NCI-H524 (cell line): ENCODE measurements at places on chromosomes 1 and 21.

- no peak for DNase-seq
Measured at GRCh38 chr1:61993331-61993961, 201.2 kb upstream of the L1TD1 start.

- DNase-seq = peak; percentile 21
Measured at GRCh38 chr1:246753670-246754535, 29.7 kb downstream of the SCCPDH start.

GRCh38 chr1:150366416-150367296 is 2.7 kb downstream of the RPRD2 start:
- no peak for DNase-seq

GRCh38 chr1:225258811-225259210 is 169.0 kb downstream of the LBR start:
- DNase-seq = no peak

DNA sequence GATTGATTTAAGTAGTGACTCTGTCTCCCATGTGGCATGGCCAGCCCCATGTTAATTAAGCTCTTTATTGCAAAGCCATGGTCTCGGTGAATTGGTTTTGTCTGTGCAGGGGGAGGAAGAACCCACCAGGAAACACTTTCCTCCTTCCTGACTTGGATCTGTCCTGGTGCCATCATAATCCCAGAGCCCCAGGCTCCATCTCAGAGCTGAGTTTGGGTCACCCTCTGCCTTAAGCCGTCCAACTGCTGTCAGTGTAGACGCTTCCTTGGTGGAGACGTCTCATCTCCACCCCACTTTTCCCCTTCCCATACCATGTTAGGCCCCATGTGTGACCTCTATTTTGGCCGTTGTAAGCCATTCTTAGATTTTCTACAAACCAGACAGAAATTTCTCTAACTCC is 36.0 kb upstream of the COL6A2 start:
- DNase-seq = no peak

GRCh38 chr21:46111193-46111571 is 13.3 kb downstream of the COL6A2 start:
- DNase-seq = no peak

- peak; percentile 31 for DNase-seq
Measured at GRCh38 chr1:159229260-159229885, 24.7 kb downstream of the ACKR1 start.

DNA sequence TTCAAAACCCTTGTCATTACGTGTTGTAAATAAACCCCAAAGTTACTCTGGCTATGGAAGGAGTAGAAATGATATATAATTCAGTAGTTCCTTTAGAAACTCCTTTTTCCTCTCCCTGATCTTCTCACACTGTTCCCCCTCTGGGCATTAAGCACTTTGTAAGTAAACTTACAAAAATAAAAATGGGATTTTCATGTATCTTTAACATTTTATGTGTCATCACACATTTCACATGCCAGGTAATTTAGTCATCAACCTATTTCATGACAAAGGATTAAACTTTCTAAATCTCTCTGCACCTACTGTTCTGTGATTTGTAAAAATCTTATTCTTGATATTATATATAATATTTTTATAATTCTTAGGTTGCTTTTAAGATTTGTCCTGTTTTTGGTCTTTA is 176.9 kb downstream of the NEK7 start:
- no peak for DNase-seq

GRCh38 chr1:196461521-196461920 is 146.7 kb downstream of the KCNT2 start:
- DNase-seq = no peak

GRCh38 chr1:54080598-54081049 is 27.2 kb downstream of the TCEANC2 start:
- no peak for DNase-seq

DNA sequence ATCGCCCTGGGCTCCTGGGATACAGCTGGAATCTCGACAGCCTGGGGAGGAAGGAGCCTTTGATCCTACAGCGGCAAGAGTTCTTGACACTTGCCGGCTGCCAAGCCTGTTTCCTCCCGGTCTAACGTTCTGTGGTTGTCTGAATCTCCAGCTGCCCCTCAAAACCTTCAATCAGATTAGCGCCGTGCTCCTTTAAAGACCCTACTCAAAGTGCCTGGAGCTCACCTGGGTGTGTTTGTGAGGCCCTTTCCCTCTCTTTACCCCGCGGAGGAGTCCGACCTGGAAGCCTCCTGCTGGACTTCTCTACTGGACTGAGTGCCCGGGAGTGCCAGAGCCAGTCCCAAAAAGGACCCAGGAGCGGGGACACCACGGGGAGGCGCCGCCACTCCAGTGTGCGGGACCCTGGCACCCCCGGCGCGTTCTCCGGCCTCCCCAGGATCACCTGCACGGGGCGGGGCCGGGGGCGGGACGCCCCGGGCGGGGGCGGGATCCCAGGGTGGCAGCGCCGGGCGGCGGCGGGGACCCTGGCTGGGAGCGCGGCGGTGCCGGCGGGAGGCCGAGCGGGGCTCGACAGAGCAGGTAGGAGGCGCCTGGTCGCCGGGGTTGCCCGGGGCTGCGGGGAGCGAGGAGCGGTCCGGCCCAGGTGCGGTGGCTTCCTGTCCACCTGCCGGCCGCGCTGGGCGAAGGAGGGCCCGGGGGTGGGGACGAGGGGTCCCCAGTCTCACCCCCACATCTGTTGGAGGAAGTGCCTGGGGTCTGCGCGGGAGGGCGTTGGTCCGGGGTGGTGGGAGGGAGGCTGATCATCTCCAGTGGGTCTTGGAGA is at the start of gene NCMAP:
NCMAP (plus strand) TSS at position 497 of the 823 bp plus-strand sequence. CDS start 39,344 bp downstream, outside the sequence.
- DNase-seq = peak; percentile 71

DNA sequence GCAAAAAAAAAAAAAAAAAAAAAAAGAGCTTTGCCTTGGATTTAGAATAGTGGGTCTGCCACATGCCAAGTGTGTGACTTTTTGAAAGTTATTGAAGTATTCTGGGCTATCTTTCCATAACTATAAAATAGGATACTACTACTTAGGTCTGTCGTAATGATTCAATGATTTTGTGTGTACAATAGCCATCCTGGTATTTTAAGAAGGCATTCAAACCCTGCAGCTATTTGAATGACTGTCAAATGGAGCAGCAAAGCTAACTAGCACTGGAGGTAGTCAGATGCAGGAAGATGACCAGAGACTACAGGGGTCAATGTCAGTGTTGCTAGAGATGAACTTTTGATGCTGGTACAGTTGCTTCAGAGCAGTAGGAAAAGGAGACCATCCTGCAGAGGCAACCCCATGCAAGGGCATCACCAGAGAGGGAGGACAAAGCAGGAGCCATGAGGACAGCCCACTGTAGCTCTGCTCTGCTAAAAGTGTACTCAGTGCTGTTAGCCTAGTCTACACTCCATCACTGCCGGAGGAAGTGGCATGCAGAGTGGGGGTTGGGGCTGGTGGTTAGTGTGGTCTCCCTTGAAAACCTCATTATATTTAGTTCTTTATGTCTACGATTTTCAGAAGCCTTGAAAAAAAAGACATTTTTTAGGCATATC is 29.0 kb downstream of the DUSP10 start:
- no peak for DNase-seq

GRCh38 chr1:32465578-32465933 is 684 bp downstream of the ZBTB8B start:
- no peak for DNase-seq

DNA sequence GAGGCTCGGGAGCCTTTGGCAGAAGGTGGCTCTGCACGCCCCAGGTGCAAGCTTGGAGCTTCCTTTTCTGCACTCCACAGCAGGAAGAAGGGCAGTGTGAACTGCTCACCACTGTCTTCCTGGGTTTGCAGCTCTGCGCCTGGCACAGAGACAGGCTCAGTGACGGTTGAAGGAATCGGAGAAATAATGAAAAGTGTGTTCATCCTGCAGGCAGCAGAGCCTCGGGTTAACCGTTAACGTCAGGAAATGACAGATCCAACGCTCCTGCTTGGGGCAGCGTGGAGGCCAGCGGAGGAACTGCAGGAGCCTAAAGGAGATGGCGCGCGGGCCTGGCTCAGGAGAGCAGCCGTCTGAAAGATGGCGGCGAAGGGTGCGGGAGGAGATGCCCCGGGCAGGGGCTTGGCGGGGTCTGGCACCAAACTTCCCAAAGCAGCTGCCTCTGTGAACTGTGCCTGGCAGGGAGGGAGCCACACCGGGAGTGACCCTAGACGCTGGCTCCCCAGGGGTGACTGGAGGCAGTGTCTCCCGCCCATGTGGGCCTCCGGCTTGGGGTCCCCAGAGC is 10.9 kb upstream of the SAMD11 start:
- no peak for DNase-seq

DNA sequence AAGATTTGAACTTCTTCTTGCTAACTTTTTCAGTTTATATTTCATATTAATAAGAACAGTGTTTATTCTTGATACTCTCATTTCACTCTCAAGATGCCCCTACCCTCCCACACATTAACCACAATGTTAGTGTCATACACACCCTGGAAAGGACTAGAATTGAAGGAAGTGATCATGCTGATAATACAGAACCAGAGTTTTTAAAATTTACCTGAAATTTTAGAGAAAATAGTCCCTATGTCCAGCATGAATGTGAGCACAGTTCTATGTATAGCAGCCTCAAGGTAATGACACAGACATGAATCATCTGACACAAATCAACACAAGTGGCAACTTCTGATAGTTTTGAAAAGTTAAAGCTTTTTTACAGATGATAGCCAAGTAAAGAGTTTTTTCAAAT is 26.0 kb downstream of the RGS1 start:
- DNase-seq = no peak

DNA sequence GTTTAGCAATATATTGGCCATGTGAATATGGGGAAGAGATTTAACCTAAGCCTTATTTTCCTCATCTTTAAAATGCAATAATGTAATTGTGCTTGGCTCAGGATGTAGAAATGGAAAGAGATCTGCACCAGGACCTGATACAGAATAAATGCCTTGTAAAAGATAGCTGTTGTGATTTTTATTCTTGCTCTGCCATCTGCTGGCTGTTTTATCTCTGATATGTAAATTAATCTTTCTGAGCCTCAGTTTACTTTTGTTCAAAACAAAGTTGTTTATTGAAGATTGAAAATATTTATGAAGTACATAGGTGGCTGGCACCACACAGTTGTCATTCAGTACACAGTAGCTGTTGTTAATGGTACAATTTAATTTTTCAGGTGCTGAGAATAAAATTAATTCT is 21.9 kb downstream of the ZYG11B start:
- no peak for DNase-seq

DNA sequence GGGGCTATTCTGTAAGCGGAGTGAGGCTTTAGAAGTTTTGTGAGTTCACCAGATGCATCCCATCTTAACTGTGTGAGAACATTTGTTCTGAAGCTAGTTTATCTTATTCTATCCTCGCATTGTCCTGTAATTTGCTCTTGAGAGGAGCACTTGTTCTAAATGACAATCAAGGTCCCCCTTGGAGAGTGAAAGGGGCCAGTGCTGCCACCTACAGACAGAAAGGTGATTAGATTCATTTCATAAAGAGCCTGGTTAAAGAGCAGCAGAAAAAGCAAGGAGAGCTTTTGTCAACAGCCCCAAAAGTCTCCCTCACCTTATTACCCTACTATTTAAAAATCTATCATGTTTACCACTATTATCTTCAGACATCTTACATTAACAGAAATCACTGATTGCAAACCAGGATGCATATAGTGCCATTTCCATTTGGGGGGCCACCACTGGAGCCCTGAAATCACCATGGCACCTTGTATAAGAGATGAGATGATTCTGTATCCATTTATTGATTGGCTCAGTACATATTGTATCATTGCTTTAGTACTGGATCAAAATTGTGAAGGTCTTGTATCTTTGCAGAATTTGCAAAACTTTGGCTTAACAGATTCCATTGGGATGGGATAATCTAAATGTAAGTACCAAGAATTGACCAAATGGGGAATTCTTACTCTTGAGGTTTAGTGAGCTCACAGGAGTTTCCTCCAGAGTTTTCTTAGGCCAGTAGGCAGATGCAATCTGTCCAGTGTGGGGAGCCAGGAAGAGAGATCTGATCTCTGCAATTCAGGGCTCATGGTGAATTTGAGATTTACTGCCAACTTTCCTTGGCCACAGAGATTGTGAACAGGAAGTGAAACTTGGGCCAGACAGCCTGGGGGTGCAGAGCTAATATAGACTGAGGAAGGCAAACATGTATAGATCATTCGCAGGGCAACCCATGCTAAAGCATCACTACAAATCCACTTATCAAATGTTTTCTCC is 64.3 kb upstream of the TRABD2B start:
- DNase-seq = peak; percentile 20

DNA sequence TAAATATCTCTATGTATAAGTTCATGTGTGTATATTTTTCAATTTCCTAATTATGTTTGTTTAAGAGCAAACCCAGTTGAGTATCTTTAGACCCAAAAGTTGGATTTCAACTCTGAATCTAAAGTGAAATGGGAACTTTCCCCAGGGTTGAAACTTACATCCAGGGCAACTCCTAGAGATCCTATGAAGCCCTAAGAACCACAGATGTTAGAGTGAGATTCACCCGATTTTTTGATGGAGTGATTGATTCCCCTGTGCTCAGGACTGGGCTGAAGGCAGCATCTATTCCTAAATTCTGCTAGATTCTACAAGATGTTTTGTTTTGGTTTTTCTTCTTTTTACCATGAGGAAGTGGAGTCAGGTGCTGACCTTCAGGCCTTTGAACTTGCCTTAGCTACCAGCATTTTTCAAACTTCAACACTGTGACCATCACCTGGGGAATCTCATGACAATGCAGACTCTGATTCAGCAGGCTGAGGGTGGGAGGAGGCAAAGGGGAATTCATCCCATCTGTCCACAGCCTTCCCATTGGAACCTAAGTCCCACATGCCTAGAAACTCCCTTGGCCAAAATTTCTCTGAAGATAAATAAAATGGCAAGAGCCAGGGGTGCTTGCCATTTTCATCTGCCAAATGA is 145.5 kb downstream of the ETS2 start:
- DNase-seq = no peak

GRCh38 chr1:219790834-219791615 is 137.3 kb downstream of the SLC30A10 start:
- DNase-seq = peak; percentile 24

GRCh38 chr1:8351693-8352470 is 34.0 kb downstream of the SLC45A1 start:
- DNase-seq = no peak

- DNase-seq = no peak
Measured at GRCh38 chr1:156474966-156475365, 25.6 kb downstream of the MEF2D start.

GRCh38 chr1:53090227-53091147 is 28.5 kb downstream of the PODN start:
- no peak for DNase-seq

DNA sequence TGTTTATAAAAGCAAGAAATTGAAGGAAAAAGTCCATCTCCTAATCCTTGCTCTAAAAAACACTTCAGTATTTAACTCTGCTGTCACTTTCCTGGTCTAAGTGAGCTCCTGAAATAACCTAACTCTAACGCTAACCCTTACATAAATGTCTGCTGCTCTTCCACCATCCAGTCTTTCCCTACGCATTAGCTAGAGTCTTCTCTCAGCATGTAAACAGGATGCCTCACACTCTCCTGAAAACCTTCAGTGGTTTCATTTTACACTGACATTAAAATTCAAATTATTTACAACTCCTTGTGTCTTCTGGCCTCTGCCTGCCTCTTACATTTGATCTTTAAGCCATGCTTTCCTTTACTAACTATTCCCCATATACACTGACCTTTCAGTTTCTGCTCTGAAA is 697.6 kb upstream of the CXADR start:
- DNase-seq = no peak

GRCh38 chr1:217274927-217275654 is 355.8 kb downstream of the GPATCH2 start:
- no peak for DNase-seq

- peak; percentile 21 for DNase-seq
Measured at GRCh38 chr1:101653482-101653946, 343.2 kb downstream of the OLFM3 start.

GRCh38 chr1:95080446-95080845 is 7.7 kb upstream of the ALG14 start:
- no peak for DNase-seq
